Gastroesophageal sphincter (tissue), 4 donors: ENCODE measurements at places on chromosomes 3 and 15.

DNA sequence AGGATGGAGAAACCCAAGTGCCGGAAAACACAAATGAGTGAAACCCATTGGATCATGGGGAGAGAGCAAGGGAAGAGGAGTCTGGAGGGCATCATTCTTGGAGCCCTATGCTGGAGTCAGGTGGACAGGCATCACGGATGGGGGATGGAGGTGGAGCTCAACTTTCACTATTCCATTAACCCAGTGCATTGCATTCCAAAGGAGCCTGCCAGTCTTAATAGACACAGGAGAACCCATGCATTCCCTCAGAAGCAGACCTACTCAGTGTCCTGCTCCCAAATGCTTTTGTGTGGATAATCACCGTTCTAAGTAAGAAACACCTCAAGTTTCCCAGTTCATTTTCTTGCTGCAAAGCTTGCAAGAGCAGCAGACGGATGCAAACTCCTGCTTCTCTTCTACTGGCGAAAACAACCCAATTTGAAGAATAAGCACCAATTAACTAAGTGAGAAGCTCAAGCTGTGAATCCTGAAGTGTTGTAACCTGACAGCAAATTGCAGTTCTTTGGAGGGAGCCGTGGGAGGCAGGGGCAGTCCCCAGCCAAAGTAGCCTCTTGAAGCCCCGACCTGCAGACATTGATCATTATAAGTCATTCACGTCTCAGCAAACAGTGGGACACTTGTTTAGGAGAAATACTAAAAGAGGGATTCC is 25.3 kb downstream of the SEMA5B start:
- no peak for ATAC-seq

- ATAC-seq = no peak
Measured at GRCh38 chr3:127712881-127713771, 40.4 kb downstream of the ABTB1 start.

GRCh38 chr3:150483226-150483625 is 63.1 kb downstream of the SERP1 start:
- no peak for ATAC-seq

DNA sequence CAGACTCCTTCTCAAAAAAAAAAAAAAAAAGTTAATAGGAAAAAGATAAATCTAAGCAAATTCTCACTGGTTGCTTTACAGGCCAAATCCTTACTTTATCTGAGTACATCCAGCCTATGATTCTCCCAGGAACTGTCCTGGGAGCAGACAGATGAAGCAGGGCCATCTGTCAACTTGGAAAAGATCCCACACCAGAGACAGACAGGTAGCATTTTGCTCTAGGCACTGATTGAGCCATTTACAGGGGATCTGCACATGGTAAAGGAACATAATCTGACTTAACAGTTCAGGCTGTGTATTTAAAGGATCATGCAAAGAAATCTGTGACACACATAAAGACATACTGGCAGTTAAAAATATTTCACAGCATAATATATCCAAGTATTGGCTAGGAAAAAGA is 1006.5 kb downstream of the TBL1XR1 start:
- ATAC-seq = no peak

- no peak for ATAC-seq
Measured at GRCh38 chr3:32501783-32502117, 902 bp downstream of the CMTM6 start.
